Hepatic stellate cell (primary cell): ENCODE measurements at places on chromosomes 6 and 20.

DNA sequence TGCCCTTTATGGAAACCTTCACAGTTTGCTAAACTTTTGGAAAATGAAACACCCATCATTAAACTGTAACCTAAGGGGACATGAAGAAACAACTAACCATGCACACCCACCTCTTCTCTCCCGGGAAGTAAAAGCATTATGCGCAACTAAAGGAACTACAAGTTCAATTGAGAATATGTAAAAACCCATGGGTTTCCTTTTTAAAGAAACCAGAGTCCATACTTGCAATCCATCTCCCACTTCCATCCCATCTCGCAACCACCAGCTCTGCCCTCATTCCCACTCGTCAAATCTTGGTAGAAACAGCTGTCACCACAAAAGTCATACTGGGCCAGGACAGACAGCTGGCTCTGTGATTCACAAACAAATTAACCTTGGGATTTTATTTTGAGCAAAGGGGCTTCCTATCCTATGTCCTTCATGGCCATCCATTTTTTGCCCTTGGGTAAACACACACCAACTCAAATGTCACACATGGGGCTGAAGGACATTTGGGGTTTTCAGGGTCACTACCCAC lies 81.5 kb downstream of the HAO1 start:
- no peak for DNase-seq

DNA sequence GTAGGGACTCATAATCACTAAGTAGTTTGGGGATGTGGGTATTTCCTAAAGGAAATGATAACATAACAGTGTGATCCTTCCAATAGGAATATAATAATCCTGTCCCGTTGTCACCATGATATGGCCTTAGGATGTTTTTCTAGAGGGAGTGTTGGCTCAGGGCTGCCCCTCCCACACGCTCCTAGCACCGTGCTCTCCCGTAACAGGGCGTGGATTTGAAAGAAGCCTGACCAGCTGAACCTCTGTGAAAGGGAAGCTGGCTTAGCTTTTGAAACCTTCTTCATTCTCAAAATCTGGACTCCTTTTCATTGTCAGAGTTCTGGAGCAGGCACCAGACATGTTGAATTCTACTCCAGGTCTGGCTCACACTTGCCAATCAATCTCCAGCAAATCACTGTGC lies 103.4 kb upstream of the SASH1 start:
- DNase-seq: no peak

DNA sequence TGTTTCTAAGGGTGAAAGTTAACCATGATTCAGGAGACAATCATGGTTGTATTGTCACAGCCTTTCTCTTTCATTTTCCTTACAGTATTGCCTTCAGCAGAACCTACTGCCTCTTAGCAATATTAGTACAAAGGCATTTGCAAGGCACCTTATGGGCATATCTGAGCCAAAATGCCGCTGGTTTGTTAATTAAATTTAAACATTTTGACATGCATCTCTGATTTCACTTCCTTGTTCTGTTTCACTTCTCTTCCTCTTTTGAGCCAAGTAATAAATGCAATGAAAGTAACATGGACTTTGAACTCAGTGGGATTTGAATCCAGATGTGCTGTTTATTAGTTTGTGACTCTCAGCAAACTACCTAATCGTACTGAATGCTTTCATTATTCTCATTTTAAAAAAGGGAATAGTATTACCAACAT lies 467.4 kb upstream of the CITED2 start:
- DNase-seq: no peak

DNA sequence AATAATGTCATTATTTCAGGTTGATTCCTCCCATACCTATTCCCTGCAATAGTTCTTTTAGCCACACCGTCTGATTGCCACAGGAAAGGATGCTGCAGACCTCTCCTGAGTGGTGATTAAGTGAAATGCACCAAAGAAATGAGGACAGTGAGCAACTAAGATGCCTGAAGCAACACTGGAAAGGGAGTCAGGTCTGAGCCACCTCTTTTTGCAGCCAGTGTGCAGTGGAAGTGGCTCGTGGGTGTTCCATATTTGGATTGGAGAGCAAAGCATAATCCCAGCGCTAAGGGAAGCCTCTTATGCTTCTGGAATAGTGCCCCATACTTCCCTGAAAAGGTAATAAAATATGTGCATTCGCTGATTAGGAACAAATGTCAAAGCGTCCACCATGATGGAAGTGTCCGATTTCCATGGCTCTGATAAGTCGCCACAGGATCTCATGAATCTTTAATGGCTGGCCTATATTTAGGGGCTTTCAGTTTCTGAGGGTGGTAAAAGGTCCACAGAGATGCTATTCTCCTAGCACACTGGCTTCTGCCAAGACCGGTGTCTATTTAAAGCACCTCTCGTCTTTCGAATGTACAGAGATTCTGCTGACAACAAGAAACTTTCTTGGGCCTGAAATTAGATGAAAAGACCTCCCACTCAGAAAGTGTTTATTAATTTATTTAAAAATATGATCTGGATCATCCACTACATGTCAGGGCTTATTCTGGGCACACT lies 253.9 kb downstream of the SLC24A3 start:
- DNase-seq: no peak

GRCh38 chr6:24228681-24229255 lies 102.8 kb downstream of the NRSN1 start:
- DNase-seq: no peak

GRCh38 chr6:107598091-107598490 lies 108.2 kb downstream of the SOBP start:
- DNase-seq: no peak

- no peak for DNase-seq
These were observed 49.9 kb downstream of the IPCEF1 start for GRCh38 chr6:154306696-154307095.

GRCh38 chr6:131281471-131282270 lies 146.4 kb downstream of the AKAP7 start:
- DNase-seq: no peak
